ENCODE measurements at places on chromosomes 11 and 22.
A peak's percentile ranks its signal among the peaks of the same experiment; 100 is the strongest.

DNA sequence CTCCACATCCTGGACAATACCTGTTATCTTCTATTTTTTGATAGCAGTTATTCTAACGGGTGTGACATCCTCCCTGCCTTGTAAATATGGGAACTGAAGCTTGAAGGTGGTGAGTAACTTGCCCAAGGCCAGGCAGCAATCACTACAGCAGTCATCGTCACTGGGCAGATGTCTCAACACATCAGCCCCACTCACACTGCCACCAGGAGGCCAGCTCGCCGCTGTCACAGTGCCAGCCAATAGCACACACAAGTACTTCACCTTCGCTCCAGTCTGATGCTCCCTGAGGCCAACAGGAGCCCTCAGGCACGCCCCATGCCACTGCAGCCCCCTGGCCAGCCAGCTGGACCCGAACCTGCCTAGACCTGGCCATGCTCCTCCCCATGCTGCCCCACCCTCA, 4.9 kb upstream of the TTLL1 start:
- peak; percentile 52 for DNase-seq

DNA sequence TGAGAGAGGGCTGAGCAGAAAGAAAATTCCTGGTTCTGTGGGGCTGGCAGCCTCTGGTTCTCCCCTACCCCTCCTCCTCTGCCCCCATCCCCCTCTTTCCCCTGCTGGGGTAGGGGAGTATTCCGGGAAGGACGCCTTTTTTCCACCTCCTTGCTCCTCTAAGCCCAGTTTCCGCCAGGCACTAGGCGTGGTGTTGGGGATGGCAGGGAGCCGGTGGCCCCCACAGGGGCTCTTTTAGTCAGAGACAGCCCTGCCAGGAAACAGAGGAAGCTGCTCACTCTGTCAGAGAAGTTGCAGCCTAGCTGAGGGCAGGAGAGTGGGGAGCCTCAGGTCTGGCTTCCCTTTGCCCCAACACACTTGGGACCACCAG, 15.6 kb upstream of the ARHGEF17 start:
- no peak for DNase-seq

- DNase-seq: peak; percentile 67
Measured at GRCh38 chr11:69638941-69639681, 1.8 kb upstream of the CCND1 start.

- peak; percentile 83 for DNase-seq
Measured at GRCh38 chr11:46119352-46120216, 1.7 kb downstream of the PHF21A start.

GRCh38 chr22:45538281-45538680, 35.6 kb downstream of the FBLN1 start:
- no peak for DNase-seq

DNA sequence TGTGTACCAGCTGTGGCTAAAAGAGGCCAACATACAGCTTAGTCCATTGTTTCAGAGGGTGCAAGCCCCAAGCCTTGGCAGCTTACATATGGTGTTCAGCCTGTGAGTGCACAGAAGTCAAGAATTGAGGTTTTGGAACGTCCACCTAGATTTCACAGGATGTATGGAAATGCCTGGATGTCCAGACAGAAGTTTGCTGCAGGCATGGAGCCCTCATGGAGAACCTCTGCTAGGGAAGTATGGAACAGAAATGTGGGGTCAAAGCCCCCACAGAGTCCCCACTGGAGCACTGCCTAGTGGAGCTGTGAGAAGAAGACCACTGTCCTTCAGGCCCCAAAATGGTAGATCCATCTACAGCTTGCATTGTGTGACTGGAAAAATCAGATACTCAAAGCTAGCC, 42.2 kb upstream of the PTH start:
- DNase-seq: no peak

DNA sequence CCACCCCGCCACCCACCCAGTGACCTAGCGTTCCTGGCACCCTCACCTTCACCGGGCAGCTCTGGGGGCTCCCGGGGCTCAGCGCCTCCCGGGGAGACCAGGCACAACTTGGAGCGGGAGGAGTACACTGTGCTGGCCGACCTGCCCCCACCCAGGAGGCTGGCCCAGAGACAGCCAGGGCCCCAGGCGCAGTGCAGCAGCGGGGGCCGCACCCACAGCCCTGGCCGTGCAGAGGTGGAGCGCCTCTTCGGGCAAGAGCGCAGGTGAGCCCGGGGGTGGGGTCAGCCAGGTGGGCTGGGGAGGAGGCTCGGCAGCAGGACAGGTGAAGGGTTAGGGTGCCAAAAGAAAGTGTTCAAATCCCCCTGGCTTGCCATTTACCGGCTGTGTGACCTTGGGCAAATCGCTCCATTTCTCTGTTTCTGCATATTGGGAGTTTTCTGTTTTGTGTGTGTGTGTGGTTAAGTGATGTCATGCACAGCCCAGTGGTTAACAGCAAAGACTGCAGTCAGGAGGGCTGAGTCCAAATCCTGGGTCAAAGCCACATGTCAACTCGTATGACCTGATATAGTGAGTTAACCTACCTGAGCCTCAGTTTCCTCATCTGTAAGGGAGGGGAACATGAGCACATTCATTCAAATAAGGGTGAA, 29.5 kb downstream of the TRIOBP start:
- no peak for DNase-seq

DNA sequence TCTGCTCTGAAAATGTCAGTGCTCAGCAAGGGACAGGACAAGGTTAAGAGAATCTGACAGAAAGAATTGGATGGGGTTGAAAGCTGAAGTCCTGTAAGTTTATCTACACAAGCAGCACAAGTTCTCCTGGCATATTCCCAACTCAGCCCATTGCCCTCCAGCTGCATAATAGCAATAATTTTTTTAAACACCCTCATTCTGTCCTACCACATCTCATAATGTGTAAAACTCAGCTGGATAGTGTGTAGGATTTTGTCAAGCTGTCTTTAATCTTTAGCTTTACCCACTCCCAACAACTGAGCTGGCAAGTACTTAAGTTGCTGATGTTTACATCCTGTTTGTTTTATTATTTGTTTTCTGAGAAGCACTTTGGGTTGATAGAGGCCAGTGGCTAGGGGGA, 158.9 kb downstream of the CADM1 start:
- DNase-seq: no peak

GRCh38 chr11:59418156-59418555, 8.1 kb downstream of the OR5A2 start:
- no peak for DNase-seq

DNA sequence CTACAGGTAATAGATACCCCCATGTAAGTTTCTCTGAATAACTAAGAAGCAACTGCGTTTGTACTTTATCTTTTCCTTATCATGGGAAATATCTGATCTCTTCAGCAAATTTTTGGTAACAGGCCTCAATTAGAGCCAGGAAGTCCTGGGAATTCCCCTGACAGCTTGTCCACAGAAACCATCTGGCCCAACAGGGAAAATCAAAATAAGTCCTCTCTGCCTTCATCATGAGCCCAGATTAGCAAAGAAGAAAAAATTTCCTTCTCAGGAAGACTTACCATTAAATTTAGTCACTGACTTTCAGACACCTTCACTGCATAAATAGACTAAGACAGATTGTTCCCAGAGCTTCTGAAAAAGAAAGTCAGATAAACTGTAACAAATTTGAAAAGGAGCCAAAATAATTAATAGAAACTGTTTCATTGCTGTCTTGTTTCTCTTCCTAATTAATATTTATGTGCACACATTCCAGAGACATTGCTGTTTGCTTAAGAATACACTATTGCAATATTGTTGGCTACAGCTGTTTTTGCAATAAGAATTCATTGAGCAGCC, 278.1 kb upstream of the FAT3 start:
- DNase-seq: no peak

DNA sequence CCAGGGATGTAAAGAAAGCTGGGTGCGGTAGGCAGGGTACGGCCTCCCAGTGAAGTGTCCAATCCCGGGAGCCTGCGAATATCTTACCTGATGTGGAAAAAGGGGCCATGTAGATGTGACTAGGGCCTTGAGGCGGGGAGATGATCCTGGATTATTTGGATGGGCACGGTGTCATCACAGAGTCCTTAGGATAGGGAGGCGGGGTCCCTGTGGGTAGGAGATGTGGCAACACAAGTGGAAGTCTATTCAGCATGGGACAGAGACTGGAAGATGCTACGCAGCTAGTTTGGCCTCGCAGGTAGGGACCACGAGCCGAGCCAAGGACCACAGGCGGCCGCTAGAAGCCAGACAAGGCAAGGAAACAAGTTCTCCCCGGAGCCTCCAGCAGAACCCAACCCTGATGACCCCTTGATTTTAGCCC, 46.4 kb upstream of the SHANK2 start:
- DNase-seq: no peak

DNA sequence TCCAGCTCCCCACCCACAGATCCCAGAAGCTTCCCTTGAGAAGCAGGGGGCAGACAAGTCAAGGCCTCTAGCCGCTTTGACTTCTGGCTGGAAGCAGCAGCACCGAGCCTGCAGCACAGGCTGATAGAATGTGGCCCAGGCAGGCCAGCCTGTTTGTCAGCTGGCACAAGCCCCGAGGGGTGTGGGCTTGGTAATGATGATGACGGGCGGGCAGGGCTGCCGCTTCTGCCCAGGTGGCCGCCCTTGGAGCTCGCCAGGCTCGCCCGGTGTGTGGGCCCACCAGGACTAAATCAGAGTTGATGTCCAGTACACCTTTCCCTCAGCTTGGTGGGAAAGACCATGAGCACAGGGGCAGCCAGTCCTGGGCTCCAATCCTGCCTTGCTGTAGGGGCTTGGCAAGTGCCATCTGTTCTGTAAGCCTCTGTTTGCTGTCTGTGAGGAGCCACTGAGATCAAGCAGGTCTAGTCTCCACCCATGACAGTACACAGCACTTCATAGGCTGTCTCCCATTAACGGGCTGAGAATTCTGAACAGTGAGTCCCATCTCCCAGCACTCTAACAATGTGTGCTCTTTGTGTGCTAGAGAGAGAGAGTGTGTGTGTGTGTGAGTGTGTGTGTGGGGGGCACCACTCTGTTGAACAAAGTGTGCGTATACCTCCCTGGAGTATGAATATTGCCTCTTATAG, 26.8 kb downstream of the MICAL2 start:
- no peak for DNase-seq

- DNase-seq: no peak
Measured at GRCh38 chr11:115906171-115906570, 402.0 kb upstream of the CADM1 start.

GRCh38 chr11:27658535-27659236, 41.6 kb downstream of the BDNF start:
- DNase-seq: no peak

DNA sequence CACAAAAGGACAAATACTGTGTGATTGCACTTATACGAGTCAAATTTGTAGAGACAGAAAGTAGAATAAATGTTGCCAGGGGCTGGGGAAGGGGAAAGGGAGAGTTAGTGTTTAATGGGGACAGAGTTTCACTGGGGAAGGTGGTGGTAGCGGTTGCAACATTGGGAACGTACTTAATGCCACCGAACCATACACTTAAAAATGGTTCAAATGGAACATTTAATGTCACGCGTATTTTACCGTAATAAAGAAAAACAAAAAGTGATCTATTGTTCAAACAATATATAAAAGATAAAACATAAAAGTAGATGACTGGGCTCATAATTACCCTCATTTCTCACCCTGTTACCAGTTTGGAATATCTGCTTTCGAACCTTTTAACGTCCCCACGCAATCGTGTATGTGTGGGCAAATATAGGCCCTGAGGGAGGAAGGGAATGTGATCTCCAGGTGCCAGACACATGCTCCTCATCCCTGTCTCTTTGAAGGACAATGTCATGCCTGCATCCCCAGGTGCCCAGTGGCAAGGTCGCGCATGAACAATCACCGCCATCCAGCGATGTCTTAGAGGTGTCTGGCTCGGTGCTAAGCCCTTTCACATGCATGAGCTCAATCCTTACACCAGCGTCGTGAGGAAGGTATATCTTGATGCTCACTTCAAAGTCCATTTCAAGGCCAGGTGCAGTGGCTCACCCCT, 35.3 kb downstream of the LIF start:
- DNase-seq: no peak

DNA sequence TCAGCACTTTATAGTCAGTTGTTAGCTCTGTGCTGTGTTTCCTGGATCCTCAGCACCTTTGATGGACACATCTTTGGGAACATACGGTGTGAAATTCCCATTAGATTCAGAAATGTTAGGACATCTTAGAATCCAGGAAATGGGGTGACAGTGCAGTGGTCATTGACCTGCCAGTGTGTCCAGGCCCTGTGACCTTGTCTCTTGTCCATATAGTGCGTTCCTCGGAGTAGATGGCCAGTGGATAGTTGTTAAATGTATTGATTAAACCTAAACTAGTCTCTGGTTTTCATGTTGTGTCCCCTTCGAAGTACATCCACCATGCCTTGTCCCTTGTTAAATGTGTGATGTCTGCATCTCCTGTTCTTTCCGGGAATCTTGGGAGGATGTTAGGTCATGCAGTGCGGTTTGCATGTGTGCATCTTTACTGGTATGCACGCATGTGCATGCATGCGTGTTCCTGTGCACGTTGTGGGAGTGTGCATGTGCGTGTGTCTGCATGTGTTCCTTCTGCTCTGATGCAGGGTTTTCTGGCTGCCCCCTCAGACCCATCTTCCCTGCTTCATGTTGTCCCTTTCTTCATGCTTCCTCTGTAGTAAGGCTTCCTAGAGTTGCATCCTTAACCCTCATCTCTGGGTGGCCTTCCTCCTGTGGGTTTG, 4.0 kb downstream of the DGCR8 start:
- DNase-seq: no peak

DNA sequence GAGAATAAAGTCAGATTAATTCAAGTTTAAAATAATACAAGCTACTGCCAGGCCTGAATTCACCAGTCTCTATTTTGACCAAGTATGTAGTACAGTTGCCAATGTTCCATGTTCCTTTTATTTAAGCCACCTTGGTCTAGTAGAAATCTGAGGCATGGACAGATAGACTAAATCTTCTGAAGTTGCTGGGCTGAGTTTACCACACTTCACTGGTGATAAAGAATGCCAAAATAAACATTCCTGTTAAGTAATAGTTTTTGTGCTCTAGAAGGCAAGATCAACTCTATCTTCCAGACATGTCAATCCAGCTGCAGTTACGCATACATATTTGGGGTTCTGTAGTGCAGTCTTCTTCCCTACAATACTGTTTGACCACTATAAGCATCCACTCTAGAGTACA, 83.9 kb upstream of the C11orf87 start:
- DNase-seq: no peak

DNA sequence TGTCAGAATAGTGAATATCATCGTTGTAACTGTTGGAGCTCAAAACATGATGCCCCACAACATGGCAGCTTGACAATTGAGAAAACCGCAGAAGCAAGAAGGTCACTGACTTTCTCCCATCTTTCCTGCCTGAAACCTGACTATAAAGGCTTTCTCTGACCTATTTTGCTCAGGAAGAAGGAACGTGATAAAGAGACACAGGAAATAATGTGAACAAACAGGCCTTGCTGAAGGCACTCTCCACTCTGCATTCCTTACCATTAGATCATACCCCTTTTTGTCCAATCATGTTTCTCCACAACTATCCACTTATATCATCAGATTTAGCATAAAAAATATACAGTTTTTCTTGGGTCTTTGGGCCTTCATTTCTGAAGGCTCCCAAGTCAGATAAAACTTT, 916.8 kb downstream of the METTL15 start:
- DNase-seq: no peak

- DNase-seq: no peak
Measured at GRCh38 chr22:21703684-21704316, 31.8 kb downstream of the YPEL1 start.
